ENCODE measurements at places on chromosomes 1 and 21. TPM values are rescaled to one million over a fixed set of nuclear protein-coding genes. Genes with fewer than 3 reads are reported as not detected.

TRIM46 gene
- 0.64 TPM for polyA plus RNA-seq

DNA sequence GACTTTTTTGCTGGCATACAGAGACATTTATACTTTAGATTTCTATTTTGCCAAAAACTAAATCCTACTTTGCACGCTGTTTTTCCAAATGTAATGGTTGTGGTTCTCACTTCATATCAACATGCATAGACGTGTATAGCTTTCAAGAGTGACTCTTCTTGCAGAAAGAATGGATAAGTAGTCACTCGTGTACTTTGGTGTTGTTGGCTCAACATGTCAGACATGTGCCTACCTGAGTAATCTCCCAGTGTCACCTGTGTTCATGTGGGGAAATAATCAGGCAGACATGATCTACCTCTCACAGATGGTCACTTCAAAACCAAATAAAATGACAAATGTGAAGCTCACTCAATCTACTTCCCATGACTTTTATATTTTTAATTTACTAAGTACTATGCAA lies 73.1 kb downstream of the GPR88 start:
- no peaks in the 10 kb centered on the region for H3K36me3 ChIP-seq
- no peaks in the 10 kb centered on the region for H3K4me1 ChIP-seq
- no peaks in the 10 kb centered on the region for H3K27me3 ChIP-seq
- no peak for DNase-seq
- no peak overlapping the region for H3K4me3 ChIP-seq
- no peak overlapping the region for H3K27ac ChIP-seq

DNA sequence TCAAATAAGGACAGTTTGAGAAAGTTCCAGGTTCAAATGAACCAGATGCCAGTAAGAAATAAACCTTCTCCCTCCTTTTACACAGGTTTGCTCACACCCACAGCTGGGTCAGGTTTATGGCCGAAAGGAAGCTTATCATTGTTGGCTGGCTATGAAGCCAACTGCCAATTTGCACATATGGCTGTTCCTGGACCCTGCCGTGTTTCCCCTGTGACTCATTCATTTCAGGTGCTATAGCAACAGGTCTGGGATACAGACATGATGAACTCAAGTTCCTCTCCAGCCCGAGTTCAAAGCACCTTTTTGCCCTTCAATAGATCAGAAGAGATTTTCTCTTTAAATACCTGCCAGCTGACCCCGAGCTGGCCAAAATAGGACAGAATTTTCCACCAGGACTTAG lies 134.4 kb upstream of the SMYD2 start:
- H3K4me1 ChIP-seq, result no peaks in the 10 kb centered on the region
- H3K27me3 ChIP-seq, result no peaks in the 10 kb centered on the region
- H3K4me3 ChIP-seq, result no peak overlapping the region
- H3K36me3 ChIP-seq, result no peaks in the 10 kb centered on the region
- DNase-seq, result peak; percentile 78

RBM8A gene
- polyA plus RNA-seq, result 114 TPM

DNA sequence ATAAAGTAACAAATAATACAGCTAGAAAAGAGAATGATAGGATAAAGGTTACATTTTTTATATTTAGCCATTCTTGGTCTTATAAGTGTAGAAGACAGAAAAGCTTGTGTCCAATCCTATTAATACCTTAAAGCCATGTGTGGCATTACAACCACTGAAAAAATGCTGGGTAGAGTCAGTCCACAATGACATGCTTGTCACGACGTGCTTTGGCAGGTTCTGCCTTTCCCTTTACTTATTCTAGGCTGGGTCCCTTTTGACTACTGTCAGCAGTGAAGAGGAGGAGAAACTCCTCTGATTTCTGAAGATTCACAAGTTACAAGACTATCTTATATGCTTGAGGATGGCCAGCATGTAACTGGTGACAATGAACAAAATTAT lies 14.6 kb upstream of the AIM2 start:
- DNase-seq, result no peak
- no peaks in the 10 kb centered on the region for H3K27me3 ChIP-seq
- H3K4me1 ChIP-seq, result no peaks in the 10 kb centered on the region
- no peaks in the 10 kb centered on the region for H3K36me3 ChIP-seq

All from small intestine (tissue), 16 donors.